ENCODE measurements at places on chromosomes 5 and 9.

GRCh38 chr5:180155365-180155926 lies 53.6 kb downstream of the RASGEF1C start:
- DNase-seq: no peak

DNA sequence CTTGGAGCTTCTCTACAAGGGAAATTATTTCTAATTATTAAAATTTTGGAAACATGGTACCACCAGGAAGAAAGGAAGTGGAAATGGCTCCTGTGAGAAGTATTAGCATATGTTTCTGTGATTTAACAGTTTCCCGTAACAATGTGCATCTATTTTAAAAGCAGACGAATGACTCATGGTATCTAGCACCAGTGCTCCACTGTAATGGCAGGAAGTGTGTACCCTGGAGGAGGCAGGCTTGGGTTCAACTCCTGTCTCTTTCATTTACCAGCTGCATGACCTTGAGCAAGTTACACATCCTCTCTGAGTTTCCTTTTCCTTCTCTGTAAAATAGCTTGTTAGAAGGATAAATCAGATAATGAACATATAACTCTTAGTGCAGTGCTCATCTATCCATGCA lies 41.0 kb upstream of the ANGPTL2 start:
- no peak for DNase-seq

GRCh38 chr9:133436681-133437080 lies 14.5 kb downstream of the ADAMTS13 start:
- DNase-seq: no peak

- no peak for DNase-seq
Measured at GRCh38 chr5:172768573-172769341, 2.2 kb downstream of the DUSP1 start.

DNA sequence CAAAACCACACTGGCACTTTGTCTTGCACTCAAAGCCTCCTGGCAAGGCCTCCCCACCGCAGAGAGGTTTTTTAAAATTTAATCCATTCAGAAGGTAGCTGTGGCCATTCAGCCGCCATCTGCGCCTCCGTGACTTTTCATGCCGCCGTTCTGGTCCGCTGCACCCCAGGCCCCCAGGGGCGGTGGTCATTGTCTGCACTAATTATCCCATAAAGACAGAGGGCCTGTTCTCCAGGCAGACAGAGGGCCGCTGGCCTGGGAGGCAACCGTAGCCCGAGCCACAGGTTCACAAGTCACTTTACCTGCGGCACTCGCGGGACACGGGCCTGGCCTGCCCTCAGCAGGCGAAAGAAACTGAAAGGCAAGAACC lies 49.4 kb downstream of the EXD3 start:
- peak; percentile 8 for DNase-seq

- no peak for DNase-seq
Measured at GRCh38 chr9:12974671-12975070, 199.9 kb downstream of the LURAP1L start.

DNA sequence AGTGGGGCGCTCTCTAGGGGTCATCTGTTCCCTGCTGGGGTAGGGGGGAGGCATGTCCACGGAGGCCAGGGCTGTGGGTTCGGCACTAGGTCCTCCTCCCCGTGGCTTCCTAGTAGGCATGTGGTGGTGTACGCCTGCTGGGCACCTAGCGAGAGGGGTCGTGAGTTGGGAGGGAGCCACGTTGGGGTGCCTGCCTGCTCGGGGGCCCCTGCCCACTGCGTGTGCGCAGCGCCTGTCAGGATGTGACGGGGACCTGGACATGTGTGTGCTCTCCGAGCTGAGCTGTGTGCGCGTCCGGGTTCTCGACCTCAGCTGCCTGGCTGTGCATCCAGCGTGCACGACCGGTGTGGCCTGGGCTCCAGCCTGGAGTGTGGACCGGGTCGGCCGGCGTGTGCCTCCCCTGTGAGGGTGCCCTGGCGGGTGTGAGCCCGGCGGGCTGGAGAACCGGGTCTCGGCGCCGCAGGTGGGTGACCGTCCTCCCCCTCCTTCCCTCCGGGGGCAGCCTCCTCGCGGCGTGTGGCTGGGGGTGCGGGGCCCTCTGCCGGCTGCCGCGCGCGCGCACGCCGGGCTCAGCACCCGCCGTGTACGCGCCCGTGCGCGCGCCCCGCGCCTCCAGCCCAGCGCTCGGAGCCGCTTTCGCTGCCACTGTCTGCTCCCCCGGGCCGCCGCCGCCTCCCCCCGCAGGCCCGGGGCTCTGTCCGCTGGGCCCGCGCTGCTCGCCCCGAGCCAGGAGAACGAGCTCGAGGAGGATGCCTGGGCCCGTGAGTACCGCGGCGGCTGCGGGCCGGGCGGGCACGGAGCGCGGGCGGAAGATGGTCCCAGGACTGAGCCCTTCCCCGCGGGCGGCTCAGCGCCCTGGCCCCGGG lies at the start of gene PRR7:
TSS of gene PRR7 (plus strand) at position 615 of the 866 bp plus-strand sequence. CDS start 8,254 bp downstream, outside the sequence.
- DNase-seq: peak; percentile 87

DNA sequence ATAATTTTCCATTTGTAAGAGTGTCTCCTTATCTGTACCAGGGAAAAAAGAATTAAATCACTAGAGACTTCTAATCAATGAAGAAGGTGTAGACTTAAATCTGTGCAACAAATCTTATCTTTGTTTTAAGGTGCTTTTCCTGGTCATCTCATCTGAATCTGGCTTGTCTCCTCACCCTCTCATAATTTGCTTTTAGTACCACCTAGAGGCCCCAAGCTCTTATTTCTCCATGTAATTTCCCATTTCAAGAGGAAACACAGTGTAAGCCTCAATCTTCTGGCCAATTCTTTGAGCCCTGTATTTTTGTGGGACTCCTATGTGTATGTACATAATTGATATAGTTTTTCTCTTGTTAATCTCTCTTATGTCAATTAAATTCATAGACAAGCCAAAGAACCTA lies 1975.3 kb upstream of the CDH6 start:
- no peak for DNase-seq

- peak; percentile 69 for DNase-seq
Measured at GRCh38 chr5:149114403-149115312, 26.6 kb upstream of the ABLIM3 start.

DNA sequence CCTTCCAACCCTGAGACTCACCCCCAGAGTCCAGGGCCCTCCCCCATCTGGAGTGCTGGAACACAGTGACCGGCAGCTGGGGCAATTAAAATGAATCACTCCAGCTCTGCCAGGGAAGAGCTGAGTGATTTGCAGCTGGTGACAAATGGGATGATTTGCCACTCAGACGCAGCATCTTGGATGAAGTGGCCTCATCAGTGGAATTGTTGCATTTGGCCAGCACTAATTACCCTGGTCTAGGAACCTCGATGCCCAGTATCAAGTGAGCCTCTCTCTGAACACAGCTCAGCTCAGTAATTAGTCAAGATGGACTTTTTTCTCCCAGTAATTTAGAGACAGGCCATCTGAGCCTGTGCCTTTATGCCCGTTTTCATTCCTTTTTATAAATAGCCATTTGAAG lies 259.5 kb downstream of the GRIA1 start:
- no peak for DNase-seq

- peak; percentile 85 for DNase-seq
Measured at GRCh38 chr5:143023411-143024096, 253.4 kb downstream of the ARHGAP26 start.

DNA sequence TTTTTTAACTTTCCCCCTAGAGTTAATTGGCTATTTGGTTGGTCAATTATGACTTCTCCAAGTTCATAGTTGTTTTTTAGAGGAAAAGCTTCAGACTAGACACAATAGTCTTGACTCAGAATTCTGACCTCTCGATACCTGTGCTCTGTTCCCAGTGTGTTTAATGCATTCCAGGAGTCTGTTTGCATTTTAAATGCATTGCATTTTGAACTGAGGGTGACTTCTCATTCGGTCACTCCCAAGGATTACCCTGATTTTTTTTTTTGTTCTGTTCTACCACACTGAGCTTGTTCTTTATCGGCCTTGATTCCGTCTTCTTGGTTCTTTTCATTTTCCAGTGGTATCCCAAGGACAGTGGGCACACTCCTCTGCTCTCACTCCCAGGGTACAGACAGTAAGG lies 16.3 kb downstream of the ARHGEF28 start:
- DNase-seq: no peak

- DNase-seq: no peak
Measured at GRCh38 chr5:174409971-174410370, 314.4 kb upstream of the MSX2 start.

- no peak for DNase-seq
Measured at GRCh38 chr5:68762201-68762600, 331.6 kb upstream of the SLC30A5 start.

DNA sequence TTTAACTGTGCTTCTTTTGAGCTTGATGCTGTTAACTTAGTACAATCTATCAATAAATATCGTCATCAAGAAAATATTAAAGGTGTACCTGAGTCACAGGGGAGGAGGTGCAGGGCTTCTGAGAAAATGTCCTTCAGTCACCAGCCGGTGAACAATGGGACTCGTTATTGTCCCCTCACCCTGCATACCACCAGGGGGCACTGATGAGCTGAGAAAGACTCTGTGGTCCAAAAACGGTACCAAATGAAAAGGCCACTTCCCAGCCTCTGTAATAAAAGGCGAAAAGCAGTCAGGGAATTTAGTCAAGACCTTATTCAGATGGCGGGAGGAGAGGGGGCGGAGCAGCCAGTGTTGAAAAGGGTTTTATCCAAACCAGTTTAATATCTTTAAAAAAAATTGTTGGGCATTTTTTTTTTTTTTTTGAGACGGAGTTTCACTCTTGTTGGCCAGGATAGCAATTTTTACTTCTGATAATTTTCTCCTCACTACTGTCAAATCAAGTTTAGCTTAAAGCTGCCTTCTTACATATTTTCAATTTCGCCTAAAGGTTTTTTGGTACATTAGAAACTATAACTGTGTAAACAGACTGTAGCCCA lies 271.9 kb upstream of the ADAMTS16 start:
- DNase-seq: peak; percentile 45

- DNase-seq: no peak
Measured at GRCh38 chr5:39521940-39522590, 97.3 kb upstream of the DAB2 start.

GRCh38 chr5:95432779-95433178 lies 41.6 kb downstream of the FAM81B start:
- DNase-seq: no peak

DNA sequence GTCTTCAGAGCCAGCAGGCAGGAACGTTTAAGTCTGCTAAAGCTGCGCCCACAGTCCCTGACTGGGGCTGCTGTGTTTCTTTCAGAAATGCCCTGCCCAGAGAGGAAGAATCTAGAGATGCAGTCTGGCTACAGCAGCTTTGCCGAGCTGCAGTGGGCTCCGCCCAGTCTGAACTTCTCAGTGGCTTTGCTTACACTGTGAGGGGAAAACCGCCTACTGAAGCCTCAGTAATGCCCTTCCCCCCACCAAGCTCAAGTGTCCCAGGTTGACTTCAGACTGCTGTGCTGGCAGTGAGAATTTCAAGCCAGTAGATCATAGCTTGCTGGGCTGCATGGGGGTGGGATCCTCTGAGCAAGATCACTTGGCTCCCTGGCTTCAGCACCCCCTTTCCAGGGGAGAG lies 78.4 kb downstream of the SREK1 start:
- no peak for DNase-seq

Data from right cardiac atrium (tissue), 5 donors.